Calu3 (cell line): ENCODE measurements at places on chromosomes 16 and 17.
A peak's percentile ranks its signal among the peaks of the same experiment; 100 is the strongest.

- peak; percentile 74 for DNase-seq
Observed at GRCh38 chr17:58112970-58113631, 29.9 kb downstream of the DYNLL2 start.

- no peak for DNase-seq
Observed at GRCh38 chr16:55372792-55373488, 48.9 kb downstream of the IRX6 start.

GRCh38 chr17:51128076-51128475 lies 7.4 kb upstream of the SPAG9 start:
- peak; percentile 53 for DNase-seq

GRCh38 chr17:37530420-37530819 lies 40.7 kb downstream of the DUSP14 start:
- DNase-seq = no peak

DNA sequence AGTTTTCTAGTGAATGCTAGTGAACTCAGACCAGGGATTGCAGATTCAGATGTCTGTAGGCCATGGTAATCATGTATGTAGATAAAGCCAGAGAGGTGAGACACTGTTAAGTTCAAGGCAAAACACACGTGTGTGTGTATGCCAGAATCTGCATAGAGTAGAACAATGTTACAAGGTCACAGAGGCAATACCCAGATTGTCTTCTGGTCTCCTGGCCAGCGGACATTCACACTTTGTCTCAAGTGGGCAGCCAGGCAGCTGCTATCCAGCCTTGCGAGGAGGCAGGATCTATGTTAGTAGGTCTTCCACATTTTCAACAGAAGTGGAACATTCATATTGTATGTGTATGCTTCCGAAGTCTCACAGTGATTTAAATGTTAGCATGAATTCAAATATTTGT lies 244.4 kb downstream of the FTO start:
- no peak for DNase-seq

DNA sequence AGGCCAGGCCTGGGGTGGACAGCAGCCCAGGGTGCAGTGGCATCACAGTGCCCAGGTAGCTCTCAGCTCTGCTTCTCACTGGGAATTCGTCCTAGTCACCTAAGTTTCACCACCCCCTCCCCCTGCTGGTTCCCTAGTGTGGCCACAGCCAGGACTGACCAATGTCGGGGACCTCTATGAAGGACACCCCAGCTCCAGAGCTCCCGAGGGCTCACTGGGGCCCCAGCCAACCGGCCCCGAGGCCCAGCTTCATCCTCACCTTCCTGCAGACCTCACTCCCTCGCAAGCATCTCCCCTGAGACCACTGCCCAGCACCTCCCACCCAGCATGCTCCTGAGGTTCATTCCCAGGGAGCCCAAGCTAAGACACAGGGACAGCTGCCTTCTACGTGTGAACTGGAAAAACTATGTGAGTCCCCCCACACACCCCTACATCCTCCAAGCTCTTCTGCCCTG lies 4.9 kb downstream of the SPPL2C start:
- DNase-seq = no peak

DNA sequence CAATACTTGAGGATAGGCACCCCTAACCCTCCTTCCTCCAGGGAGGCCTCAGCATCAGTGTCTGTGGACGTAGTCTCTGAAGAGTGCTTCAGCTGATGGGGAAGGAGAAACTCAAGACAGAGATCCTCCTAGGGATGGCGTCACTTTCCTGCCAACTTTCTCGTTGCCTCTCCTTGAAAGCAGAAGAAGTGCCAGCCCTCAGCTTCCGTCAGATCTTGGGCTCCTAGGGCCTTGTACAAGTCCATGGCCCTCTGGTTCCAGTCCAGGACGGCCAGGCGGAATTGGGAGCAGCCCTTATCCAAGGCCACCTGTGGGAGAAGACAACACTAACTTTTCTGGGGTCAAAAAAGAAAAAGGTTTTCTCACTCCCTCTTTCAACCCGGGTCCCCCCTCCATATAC lies 1.3 kb downstream of the SAT2 start:
- DNase-seq = no peak

DNA sequence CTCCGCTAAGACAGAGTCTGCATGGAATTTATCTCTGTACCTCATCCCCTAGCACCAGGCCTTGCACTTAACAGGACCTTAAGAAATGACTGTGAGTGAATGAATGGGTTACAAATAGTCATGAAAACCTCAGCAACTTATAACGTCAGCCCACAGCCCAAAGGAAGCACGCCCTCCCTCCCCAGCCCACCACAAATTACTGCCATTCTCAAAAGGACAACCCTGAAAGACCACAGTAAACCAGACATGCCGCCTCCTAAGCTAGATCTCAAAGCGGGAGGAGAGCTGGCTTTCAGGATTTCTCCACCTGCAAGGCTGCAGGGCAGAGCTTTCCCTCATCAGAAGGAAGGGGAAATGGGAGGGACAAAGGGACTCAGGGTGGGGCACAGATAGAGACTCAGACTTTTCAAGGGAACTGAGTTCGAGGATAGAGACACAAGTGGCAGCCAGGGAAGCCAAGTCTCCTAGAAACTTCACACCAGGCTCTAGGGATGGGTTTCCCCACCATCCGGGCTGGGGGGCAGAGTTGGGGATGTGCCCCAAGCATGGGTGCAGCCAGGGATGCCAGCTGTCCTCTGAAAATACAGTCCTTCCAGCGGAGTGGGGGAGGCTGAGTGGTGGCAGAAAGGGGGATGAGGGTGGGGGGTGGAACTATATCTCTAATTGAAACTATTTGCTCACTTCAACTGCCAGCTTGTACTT lies 56.7 kb downstream of the PLXDC1 start:
- DNase-seq = no peak

DNA sequence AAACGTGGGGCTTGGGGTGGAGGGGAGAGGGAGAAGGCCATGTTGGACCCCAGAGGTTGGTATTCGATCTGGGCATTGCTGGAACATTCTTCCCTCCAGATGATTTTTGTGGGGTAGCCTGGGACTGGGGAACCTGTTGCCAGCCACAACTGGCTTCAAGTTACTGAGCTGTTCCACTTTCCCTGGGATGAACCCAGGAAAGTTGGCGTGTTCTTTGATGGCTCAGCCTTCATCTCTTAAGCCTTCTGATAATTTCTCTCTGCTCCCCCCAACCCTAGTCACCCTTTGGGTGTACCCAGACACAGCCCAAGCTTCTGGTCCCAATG lies 2.1 kb downstream of the TBX21 start:
- DNase-seq = no peak

DNA sequence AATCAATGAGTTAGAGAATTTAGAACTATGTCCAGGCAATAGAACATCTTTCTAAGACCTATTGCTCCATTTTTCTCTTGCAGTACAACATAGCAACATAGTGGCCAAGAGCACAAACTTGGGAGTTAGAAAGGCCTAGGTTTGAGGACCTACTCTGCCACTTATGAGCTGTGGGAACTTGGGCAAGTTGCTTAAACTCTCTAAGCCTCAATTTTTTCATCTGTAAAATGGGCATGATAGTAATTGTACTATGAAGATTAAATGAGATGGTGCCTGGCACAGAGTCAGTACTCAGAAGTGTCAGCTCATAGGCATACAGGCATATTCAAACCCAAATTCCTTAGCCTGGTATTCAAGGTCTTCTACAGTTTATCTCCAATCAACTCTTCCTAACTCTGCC lies 25.1 kb downstream of the IRX5 start:
- DNase-seq = no peak

DNA sequence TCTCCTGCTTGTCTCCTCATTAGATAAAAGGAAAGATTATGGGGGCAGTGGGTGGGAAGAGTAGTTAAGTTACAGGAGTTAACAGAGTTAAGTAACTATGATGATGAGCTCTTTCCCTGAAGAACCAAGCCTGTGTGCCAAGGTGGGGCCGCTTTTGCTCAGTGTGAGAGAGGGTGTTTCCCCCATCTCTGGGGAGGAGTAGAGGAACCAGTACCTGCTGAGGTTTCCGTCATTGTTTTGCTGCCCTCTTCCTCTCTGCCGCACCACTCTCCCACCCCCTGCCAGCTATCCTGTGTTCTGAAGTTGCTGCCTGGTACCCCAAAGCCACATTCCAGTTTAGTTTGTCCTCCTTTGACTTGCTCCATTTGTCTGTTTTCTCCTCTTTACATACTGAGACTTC lies 20.8 kb upstream of the KRT10 start:
- DNase-seq = no peak

- no peak for DNase-seq
Observed at GRCh38 chr17:14712611-14713021, 411.7 kb downstream of the HS3ST3B1 start.

- DNase-seq = no peak
Observed at GRCh38 chr16:28293601-28293960, 1.3 kb downstream of the SBK1 start.

- DNase-seq = no peak
Observed at GRCh38 chr17:78705071-78705470, 77.0 kb downstream of the CYTH1 start.

DNA sequence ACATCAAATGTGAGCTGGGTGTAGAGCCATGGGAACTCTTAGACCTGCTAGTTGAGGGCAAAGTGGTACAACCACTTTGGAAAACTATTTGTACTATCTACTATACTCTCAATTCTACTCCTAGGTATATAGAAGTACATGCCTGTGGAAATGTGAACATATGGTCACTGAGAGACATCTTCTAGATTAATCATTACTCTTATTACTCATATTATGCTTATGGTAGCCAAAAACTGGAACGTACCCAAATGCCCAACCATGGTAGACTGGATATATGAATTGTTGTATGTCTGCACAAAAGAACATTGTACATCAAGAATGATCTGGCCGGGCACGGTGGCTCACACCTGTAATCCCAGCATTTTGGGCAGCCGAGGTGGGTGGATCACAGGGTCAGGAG lies 2.7 kb downstream of the WDR45B start:
- DNase-seq = peak; percentile 27

- no peak for DNase-seq
Observed at GRCh38 chr16:50467559-50467942, 80.6 kb upstream of the NKD1 start.

GRCh38 chr17:8563024-8563776 lies 67.3 kb downstream of the MYH10 start:
- no peak for DNase-seq

DNA sequence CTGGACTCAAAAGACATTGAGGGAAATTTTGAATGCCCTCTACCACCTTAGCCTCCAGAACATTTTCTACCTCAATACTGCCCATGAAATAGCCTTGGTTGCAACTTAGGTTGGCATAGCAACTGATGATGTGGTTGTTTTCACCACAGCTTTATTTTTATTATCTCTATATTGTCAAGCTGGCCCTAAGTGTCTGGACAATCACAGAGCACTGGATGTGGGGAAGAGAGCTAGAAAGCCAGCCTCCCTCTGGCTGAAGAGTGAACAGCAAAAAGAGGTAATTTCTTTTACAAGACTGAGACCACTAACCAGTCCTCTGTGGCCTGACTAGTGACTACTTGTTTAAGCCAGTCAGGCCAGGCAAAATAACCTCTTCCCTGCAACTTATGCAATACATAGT lies 159.6 kb downstream of the HS3ST2 start:
- DNase-seq = no peak

- DNase-seq = no peak
Observed at GRCh38 chr16:46932802-46933201, 40.7 kb downstream of the DNAJA2 start.

DNA sequence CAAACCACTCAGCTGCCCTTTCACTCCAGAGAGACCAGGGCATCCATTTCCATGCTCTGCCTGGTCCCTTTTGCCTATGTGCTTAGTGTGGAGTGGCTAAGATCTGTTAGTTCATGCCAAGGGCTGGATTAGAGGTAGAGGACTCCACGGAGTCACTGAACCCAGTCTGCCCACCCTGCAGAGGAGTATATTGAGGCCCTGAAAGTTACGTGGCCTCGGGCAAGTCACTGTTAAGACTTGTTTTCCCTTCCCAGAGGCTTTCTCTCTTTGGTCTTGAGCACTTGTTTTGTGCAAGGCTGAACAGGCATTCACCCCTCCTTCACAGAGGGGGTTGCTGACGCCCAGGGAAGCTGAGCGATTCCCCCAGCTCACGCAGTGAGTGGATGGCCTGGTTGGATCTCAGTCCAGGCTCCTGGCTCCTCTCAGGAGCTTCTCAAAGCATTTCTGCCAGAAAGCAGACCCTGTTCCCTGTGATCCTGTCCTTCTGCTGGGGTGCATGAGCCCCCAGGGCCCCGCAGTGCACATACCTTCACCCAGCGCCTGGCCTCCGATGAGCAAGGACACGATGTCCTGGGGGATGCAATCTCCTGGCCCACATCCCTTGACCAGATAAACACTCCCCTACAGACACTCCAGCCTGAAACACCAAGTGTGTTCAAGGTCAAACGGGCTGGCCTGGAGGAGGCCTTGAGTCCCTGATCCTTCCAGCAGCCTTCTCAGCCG lies 153.4 kb upstream of the GSE1 start:
- no peak for DNase-seq

- DNase-seq = no peak
Observed at GRCh38 chr17:7058831-7059447, 15.0 kb upstream of the SLC16A11 start.

GRCh38 chr17:4679658-4680057 lies 24.3 kb downstream of the PELP1 start:
- DNase-seq = peak; percentile 24

- DNase-seq = no peak
Observed at GRCh38 chr17:70912716-70913485, 743.6 kb downstream of the KCNJ2 start.

GRCh38 chr16:3444032-3444388 lies 530 bp downstream of the NAA60 start:
- peak; percentile 34 for DNase-seq

GRCh38 chr16:4136229-4136813 lies 20.1 kb upstream of the ADCY9 start:
- peak; percentile 84 for DNase-seq

- DNase-seq = peak; percentile 49
Observed at GRCh38 chr17:72560303-72561247, 439.8 kb downstream of the SOX9 start.

- no peak for DNase-seq
Observed at GRCh38 chr17:14459955-14460354, 159.1 kb downstream of the HS3ST3B1 start.

GRCh38 chr16:50696575-50697420 lies 3.4 kb downstream of the NOD2 start:
- peak; percentile 81 for DNase-seq

DNA sequence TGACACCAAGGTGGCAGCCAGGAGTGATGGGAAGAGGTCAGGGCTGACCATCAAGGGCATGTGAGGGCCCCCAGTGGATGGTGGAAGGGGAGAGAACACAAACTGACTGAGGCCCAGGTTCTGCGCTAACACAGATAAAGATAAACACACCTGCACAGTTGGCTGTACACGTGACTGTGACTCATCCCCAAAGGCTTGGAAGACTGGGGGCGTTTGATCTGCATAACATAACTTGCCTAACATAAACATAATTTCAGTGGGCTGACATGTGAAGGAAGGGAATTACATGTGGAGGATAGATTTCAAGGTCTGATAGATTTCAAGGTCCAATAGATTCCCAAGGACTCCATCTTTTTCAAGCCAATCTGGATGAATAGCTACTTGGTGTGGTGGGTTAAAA lies 100.9 kb upstream of the TNRC6C start:
- no peak for DNase-seq

- no peak for DNase-seq
Observed at GRCh38 chr16:53084746-53085334, 30.0 kb downstream of the CHD9 start.

DNA sequence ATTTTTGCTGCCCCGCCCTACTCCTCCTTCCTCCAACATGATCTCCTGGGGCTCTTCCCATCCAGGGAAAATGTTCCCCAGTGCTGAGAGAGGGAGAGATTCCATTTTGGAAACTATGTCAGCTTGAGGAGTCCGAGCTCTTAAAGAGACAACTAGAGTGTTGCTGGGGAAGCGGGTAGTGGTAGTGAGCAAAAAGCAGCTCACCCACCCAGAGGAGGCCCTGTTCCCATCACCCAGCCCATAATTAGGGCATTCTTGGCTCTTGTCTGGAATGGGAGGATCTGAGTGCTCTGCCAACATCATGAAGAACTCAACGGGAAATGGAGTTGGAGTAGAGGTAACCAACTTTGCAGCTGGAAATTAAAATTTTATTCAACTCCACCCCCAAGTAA lies 9.1 kb upstream of the MSL1 start:
- no peak for DNase-seq
